ENCODE measurements at places on chromosomes 5 and 9. TPM values are rescaled to one million over a fixed set of nuclear protein-coding genes. Genes with fewer than 3 reads are reported as not detected.

Gene FOXD4L6
- 0.37 TPM for total RNA-seq

Gene PCDHGA1
- total RNA-seq = 0.69 TPM

Gene MPDZ
- total RNA-seq = 100 TPM

Gene TUSC1
- 10.4 TPM for total RNA-seq

Gene RANBP3L
- total RNA-seq = 0.60 TPM

Gene IFNB1
- total RNA-seq = 0.30 TPM

Gene GLDC
- total RNA-seq = under 0.01 TPM

Gene WDR38
- not detected for total RNA-seq

Gene POU4F3
- not detected for total RNA-seq

Gene TPRN
- 6.2 TPM for total RNA-seq

Gene LVRN
- 0.59 TPM for total RNA-seq

Gene CRB2
- total RNA-seq = not detected

Gene INSYN2B
- 8.3 TPM for total RNA-seq

Gene KIF4B
- 0.09 TPM for total RNA-seq

Gene HAPLN1
- 24.8 TPM for total RNA-seq

Gene LCN15
- not detected for total RNA-seq

Gene FLT4
- 0.46 TPM for total RNA-seq

Gene DNAJC18
- 13.4 TPM for total RNA-seq

Gene SPINK7
- not detected for total RNA-seq

Gene TBCA
- total RNA-seq = 90.6 TPM

Gene IRX2
- total RNA-seq = not detected

Gene SIT1
- not detected for total RNA-seq

Gene ANKRD55
- total RNA-seq = under 0.01 TPM

Gene CARD9
- total RNA-seq = 1.8 TPM

Gene CARTPT
- not detected for total RNA-seq

Gene PCDHA9
- total RNA-seq = under 0.01 TPM

Gene GPX8
- 165 TPM for total RNA-seq

Gene SLC25A2
- 0.30 TPM for total RNA-seq

Gene PKD2L2
- not detected for total RNA-seq

Gene PLPP1
- 36.4 TPM for total RNA-seq

Gene TSSK1B
- total RNA-seq = 0.30 TPM

Gene ZBTB26
- 4.5 TPM for total RNA-seq

Gene PCDHGA3
- 2.1 TPM for total RNA-seq

Gene ADAMTS6
- total RNA-seq = 86.5 TPM

Gene NUTM2F
- total RNA-seq = not detected
